ENCODE measurements at places on chromosomes 1 and 21. TPM values are rescaled to one million over a fixed set of nuclear protein-coding genes. Genes with fewer than 3 reads are reported as not detected.
A peak's percentile ranks its signal among the peaks of the same experiment; 100 is the strongest.

DNA sequence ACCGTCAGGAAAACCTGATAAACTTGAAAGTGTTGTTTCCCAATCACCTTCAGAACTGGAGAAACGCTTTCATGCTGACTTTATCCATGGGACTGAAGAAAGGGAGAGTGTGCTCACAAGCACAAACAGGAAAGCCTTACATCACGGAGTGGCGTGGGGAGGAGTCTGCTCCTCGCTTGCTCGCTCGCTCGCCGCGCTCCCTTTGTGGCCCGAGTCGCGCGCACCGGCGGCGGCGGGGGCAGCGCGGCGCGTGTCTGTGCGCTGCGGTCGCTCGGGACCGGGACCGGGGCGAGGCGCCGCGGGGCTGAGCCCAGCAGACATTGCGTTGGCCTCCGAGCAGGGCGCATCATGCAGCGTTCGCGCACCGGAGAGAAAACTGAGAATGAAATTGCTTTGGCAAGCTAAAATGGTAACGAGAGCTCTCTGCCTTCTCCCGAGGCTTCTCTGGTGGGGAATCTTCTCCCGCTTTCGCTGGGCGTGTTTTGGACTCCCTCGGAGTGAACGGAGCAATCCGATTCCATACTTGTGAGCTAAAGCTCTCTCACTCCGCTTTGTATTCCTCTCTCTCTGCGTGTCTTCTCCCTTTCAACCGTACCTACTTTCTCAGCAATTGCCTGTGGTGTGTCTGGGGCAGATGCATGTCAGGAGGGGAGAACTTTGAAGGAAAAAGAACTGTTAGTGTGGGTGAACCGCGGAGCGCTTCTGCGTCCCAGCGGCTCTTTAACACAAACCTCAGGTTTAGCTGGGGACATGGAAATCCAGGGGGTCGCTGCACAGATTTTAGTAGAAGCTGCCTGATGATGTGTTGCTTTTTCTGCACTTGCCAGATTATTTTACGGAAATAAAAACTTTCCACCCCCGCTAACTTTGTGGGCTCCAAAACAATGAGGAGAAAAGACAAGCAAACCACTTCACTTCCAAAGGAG lies at the start of gene RGL1:
RGL1 (plus strand) TSS at position 205 of the 926 bp plus-strand sequence; CDS start at position 383, 178 bp downstream.
- ATAC-seq = peak; percentile 100

GRCh38 chr1:28326984-28327383 lies 1.9 kb upstream of the MED18 start:
- ATAC-seq = peak; percentile 53

GRCh38 chr1:176878750-176879536 lies 285.6 kb downstream of the ASTN1 start:
- no peak for ATAC-seq

- ATAC-seq = no peak
Observed at GRCh38 chr1:182861994-182862393, 22.8 kb downstream of the DHX9 start.

- ATAC-seq = no peak
Observed at GRCh38 chr1:155124503-155125463, 2.9 kb upstream of the EFNA1 start.

GRCh38 chr1:23370709-23371584 lies 1.3 kb upstream of the ZNF436 start:
- peak; percentile 10 for ATAC-seq

- no peak for ATAC-seq
Observed at GRCh38 chr21:39094087-39094780, 89.0 kb downstream of the PSMG1 start.

DNA sequence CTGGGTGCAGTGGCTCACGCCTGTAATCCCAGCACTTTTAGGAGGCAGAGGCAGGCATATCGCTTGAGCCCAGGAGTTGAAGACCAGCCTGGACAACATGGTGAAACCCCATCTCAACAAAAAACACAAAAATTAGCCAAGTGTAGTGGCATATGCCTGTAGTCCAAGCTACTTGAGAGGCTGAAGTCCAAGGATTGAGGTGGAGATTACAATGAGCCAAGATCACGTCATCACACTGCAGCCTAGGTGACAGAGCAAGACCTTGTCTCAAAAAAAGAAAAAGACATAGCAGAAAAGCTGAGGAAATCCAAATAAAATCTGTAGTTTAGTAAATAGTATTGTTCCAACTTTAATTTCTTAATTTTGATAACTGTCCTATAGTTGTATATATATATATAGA lies 11.5 kb upstream of the ASH1L start:
- ATAC-seq = no peak

DNA sequence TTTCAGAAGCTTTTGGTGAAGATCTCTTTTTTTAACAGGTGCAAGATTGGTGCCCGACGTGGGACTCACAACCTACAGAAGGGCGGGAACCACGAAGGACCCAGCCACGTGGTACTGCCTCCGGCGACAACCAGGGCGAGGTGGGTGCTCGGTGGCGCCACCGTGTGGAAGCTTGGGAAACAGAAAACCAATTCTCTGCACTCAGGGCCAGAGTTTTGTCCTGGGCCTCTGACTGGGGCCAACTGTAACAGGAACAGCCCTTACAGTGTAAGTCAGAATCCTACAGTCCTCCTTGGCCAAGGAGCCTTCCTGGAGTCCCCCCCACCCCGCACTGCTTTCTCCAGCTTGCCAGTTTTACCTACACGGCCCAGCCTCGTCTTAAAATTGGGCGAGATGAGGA lies 11.6 kb upstream of the S100A7A start:
- ATAC-seq = peak; percentile 64

GRCh38 chr1:25724966-25725365 lies 75.0 kb upstream of the SELENON start:
- ATAC-seq = no peak

GRCh38 chr1:8424539-8425116 lies 106.7 kb downstream of the SLC45A1 start:
- peak; percentile 78 for ATAC-seq

DNA sequence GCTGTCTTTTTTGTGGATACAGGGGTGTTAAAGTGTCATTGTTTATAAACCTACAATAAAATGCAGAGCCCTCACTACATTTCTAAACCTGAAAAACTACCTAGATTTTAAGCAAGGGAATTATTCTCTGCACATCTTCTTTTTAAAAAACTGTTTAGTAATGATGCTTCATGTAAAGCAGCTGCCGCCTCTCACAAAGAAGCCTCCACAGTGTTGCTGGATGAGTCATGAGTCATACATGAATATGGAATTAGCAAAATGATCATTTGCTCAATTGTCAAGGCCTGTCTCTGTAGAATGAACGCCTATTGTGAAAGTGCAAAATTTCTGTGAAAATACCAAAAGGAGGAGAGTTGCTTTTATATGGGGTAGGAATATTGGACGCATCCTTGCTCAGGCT lies 259.5 kb upstream of the CHRM3 start:
- no peak for ATAC-seq

- ATAC-seq = no peak
Observed at GRCh38 chr21:15667819-15668218, 62.0 kb upstream of the USP25 start.

DNA sequence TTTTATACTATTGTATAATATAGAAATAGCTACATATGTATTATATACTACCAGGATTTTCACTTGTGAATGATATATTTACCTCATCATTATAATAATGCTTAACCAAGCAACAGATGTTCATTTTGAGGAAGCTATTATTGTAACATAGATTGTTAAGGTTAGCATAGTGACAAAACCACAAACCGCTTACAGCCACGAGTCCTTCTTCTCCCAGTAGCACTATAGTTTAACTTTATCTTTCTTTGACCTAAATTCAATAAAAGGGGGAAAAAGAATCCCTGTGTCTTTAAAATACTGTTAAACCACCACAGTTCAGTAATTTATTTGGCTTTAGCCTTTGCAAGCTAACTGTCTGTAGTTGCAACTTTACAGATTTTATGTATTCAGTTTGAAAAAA lies 1039.4 kb upstream of the B3GALT2 start:
- ATAC-seq = no peak

DNA sequence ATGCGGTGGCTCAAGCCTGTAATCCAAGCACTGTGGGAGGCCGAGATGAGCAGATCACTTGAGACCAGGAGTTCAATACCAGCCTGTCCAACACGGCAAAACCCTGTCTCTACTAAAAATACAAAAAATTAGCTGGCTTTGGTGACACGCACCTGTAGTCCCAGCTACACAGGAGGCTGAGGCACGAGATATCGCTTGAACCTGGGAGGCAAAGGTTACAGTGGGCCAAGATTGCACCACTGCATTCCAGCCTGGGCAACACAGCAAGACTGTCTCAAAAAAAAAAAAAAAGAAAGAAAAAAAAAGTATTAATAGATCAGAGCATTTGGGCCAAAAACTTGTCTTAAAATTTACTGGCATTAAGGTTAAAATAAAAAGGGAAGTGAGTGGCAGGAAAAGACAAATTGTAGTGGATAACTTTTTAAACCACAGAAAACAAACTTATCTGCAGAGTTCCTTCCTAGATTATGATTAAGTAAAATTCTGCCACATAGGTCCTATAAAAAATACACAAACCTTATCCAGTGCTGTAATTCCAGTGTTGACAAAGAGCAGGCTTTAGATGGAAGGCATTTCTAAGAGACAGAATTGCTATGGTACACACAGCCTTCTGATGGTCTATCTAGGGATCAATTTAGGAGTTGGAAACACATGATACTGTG lies 53.3 kb downstream of the EIF4G3 start:
- ATAC-seq = no peak

- peak; percentile 67 for ATAC-seq
Observed at GRCh38 chr1:226708342-226708780, 30.7 kb downstream of the ITPKB start.

DNA sequence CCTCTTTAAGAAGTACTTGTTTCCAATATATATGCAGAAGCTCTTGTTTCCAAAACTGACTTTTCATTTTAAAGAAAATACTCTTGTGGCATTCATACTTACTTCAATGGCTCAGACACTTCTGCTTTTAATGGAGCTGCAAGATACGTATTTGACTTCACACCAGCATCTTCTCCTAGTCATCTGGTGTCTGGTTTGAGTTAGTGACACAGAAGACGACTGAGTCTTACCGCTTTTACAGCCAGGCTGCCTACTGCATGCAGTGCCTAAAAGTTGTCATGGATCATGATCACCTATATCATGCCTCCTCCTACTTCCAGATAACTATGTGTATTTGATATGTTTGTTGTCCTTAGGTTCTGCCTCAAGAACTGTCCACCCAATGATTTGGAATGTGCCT lies 185.9 kb downstream of the TPR start:
- ATAC-seq = no peak

DNA sequence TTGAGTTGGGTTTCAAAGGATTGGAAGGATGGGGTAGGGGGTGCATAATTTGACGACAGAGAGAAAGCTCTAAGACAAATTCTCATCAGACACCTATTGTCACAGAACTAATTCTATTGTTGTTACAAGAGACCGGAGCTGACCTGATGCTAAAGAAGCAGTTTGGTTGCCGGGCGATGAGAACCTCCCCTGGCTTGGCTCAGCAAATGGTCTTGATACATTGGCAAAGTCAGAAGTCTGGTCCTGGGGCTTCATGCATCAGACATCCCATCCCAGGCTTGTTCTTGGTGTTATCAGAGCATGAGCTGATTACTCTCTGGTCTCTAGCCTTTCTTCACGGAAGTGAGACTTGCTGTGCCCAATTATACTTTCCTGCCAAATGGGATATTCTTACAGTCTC lies 15.4 kb downstream of the TRIM67 start:
- ATAC-seq = no peak

DNA sequence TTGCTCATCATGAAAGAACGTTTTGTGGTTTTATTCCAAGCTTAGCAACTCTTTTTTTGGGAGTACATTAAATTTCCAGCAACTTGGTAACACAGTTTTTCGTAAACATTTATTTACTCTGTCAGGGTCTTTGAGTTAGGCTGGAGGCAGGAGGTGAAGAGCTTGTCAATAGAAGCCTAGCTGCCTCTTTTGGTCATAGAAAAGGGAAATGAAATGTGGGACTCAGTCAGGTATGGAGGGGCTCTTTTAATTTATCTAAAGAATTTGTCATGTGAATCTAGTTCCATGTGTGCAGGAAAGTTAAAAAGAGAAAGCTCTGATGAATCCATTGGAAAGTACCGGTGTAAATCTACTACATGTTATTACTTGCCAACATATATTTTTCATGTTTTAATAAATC lies 45.9 kb upstream of the PRMT6 start:
- ATAC-seq = no peak

- ATAC-seq = peak; percentile 69
Observed at GRCh38 chr1:226827458-226827857, 43.0 kb upstream of the PSEN2 start.

- no peak for ATAC-seq
Observed at GRCh38 chr21:14013056-14013603, 197.6 kb downstream of the LIPI start.

GRCh38 chr1:38815903-38816627 lies 43.5 kb downstream of the RRAGC start:
- no peak for ATAC-seq

GRCh38 chr1:205058853-205059252 lies 15.8 kb downstream of the CNTN2 start:
- no peak for ATAC-seq

- no peak for ATAC-seq
Observed at GRCh38 chr1:7784492-7785071, 491 bp downstream of the PER3 start.

- peak; percentile 57 for ATAC-seq
Observed at GRCh38 chr21:28779914-28780313, 212.8 kb downstream of the LTN1 start.

DNA sequence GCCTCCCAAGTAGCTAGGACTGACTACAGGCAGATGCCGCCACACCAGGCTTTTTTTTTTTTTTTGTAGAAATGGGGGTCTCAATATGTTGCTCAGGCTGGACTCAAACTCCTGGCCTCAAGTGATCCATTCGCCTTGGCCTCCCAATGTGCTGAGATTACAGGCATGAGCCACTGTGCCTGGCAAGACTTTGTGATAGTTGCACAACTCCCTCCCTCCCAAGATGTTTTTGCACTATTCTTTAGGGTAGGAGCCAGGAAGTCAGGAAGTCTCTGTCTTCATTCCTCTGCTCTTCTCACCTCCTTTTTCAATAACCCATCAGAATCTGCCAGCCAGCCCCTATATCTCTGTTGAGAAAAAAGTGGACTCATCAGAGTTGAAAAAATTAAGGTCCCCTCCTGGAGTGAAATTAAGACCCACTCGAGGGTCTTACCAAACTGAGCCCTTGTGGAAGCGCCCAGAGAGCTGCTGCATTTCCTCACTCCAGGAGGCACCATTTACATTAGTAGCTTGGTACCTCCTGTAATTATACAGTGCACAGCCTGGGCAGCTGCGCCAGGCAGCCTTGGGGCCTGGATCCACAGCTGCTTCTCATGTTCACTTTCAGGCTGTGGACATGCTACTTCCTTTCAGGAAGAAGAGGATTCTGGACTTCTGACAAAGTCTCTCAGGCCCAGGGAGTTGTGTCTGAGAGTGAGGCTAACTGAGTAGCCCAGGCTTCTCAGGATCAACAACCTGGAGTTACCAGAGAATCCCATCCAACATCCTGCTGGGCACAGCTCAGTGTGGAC lies 24.0 kb downstream of the TCEA3 start:
- ATAC-seq = no peak

- ATAC-seq = peak; percentile 55
Observed at GRCh38 chr21:39527664-39528381, 76.1 kb downstream of the SH3BGR start.

GRCh38 chr21:36518883-36519492 lies 39.1 kb upstream of the CLDN14 start:
- no peak for ATAC-seq

Gene LRRC39
- not detected for total RNA-seq

Gene CNIH3
- total RNA-seq = 2.1 TPM

Gene OR6K3
- not detected for total RNA-seq

Gene LCE2A
- not detected for total RNA-seq

Gene AMY1B
- total RNA-seq = not detected

Gene DHRS3
- 116 TPM for total RNA-seq

Gene AGO4
- total RNA-seq = 5.6 TPM

Gene RPRD2
- 17.9 TPM for total RNA-seq

Gene REN
- total RNA-seq = not detected

Gene CHI3L2
- total RNA-seq = 7.7 TPM
